ENCODE measurements at places on chromosomes 16 and 17.

DNA sequence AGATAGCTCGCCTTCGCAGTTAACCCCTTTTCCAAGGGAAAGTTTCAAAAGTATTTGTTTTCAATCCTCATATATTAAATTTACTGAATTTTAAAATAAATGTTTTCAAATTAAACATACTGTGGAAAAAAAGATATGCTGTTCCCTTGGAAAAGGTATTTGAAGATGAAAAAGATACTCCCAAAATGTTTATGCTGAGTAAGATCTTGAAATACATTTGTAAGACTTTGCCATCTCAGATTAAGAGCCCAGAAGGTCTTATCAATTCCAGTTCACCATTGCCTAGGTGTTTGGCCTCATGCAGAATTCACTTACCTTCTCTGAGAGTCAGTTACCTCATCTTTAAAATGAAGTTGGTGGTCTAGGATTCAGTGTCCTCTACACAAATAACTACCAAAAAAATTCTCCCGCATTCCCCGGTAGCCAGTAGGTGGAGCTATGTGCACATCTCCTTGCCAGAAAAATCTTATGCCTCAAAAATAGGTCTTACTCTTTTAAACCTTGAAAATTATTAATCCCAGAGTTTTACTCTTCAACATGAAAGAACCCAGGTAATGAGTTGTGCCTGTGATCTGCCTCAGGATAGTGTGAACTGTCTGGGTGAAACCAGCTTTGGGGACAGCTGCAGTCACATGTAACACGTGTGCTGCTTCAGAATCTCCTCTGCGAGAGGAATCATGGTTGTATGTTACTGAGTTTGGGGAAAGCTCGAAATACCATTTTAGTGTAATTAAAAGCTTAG, 178.3 kb downstream of the MRTFB start:
- peak; percentile 57 for DNase-seq

DNA sequence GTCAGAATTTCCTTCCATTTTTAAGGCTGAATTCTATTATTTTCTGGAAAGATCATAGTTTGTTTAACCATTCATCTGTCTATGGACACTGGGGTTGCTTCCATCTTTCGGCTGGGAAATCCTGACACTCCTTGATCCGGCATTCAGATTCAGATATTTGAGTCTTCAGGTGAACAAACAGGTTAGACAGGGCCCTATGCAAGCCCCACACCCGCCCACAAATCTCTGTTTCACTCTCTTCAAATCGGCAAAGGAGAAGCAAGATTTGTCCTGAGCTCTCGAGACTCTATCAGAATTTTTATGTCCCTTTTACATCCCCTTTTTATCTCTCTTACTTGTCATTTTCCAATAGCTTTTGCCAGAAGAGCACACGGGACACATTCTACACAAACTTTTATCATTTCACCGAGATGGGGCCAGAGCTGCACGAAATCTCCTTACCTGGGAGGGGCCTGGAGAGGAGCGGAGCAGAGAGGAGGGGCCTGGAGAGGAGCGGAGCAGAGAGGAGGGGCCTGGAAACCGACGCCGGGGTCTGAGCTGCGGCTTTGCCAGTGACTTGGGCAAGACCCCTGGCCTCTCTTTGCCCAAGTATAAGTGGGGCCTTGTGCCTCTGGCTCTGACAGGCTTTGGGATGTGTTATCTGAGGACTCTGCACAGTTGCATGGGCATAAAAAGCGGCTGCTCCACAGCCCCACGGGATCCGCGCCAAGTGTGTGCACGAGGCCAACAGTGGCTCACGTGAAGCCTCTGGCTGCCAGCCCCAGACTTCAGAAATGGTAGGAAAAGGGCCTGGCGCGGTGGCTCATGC, 54.3 kb upstream of the RBFOX3 start:
- no peak for DNase-seq

- DNase-seq: peak; percentile 51
Observed at GRCh38 chr16:55701442-55702319, 45.9 kb downstream of the SLC6A2 start.

DNA sequence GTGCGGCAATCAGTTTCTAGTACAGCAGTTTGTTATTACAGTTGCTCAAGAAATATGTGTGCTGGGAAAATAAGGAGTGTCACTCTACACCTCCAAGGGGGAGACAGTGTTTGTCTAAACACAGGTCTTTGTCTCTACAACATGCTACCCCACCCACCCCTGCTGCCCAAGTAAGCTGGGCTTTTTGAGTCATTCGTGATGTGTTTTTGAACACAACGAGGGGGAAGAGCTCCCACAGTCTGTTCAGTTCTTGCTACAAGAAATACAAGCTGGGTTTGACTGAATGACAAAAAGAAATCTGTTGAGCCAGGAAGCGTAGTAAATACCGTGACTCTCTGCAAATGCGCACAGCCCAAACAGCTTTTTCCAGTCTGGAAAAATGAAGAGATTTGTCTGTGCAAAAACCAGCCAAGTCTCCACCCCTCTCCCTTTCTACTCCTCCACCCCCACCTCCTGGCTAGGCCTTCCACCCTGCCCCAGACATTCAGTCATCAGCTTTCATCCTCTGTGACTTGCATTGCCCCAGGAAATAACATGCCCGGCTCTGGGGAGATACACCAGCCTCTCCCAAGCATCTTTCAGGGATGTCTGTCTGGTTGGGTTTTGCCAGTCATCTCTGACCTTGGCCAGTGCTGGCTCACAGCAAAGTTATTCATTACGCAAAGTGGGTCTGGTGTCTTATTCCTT, 25.7 kb downstream of the CHD9 start:
- DNase-seq: no peak

DNA sequence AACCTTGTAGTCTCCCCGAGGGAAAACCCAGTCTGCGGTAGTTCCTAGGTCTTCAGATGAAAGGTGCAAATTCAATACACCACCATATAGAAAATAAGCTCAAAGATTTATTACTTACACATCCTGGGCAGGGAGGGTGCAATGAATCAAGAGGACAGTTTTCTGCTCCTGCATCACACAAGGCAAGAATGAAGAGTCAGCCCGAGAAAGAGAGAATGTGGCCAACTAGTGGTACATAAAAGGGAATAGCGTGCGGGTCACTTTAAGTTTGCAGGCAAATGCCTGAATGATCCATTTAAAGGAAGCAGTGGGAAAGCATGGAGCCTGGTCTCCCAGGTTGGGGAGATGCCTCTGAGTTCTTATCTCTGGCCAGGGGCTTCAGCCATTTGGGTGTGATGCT, 403.4 kb downstream of the GRIN2A start:
- DNase-seq: no peak

DNA sequence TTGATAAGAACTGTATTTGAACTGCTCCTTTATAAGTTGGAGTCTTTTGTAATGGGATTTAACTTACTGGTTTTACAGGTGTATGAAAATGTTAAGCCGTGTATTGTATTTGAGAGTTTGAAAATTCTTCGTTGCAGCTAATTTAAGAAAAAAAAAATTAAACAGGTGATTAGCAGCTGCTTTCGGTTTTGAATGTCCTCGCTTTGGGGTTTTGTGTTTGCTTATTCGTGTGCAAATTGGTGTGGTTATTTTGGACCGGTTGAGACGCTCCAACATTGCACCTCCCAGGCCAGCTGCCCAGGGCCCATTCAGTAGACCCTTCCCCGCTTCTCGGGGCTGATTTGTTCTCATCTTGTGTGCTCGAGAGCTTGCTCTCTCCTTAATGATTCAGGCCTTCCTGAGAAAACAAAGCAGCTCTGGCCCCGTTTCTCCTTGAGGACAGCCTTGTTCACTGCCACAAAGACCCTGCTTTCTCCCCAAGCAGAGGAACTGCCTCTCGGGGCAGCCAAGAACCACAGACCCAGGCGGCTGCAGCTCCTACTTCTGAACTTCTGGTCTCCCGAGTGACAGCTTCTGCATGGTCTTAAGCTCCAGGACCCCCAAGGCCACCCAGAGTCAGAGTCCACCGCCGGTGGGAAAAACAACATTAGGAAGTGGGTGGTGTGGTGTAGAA, 100.5 kb downstream of the MSI2 start:
- no peak for DNase-seq

DNA sequence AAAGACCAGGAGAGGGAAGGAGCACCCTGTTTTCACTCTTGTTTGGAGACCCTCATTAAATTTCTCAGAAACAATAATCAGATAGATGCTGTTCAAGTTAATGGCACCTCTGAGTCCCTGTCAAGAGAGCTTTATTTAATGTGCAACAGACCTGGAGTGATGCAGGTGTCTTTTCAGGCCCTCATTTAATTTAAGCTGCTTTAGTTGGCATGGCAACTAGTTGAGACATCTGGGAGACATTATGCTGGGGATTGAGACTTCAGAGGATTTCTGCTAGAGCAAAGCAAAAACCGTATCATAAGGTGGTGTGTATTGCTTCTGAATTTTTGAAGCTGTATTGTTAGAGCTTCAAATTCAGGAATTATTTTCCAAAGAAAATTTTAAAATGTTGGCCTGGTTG, 108.5 kb downstream of the NLK start:
- no peak for DNase-seq

DNA sequence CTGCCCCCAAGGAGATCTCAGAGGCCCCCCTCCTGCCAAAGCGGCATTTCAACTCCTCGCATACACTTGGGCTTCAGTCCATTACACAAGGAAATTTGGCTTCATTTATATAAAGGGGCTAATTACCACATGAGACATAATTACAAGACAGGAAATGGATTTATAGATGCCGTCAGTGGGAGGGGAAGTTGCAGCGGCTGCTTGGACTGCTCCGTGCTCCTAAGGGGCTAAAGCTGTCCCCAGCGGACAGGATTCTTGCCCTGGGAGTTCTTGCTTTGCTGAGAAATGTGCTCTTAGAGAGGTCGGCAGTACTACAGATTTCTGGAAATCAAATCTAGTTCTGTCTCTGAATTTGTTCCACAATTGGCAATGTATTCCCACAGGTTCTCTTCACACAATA, 57.2 kb upstream of the NLK start:
- DNase-seq: no peak

DNA sequence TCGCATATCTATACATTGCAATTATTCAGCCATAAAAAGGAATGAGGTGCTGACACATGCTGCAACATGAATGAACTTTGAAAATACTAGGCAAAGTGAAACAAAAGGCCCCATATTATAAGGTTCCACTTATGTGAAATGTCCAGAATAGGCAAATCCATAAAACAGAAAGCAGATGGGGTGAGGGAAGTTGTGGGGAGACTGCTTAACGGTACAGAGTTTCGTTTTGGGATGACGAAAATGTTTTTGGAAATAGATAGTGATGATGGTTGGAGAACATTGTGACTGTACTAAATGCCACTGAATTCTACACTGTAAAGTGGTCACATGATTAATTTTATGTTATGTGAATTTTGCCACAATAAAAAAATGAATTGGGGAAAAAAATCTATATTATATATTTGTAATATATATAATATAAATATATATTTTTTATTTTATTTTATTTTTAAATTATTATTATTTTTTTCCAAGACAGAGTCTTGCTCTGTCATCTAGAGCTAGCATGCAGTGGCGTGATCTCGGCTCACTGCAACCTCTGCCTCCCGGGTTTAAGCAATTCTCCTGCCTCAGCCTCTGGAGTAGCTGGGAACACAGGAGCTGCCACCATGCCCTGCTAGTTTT, 4.2 kb upstream of the GNA13 start:
- DNase-seq: no peak

GRCh38 chr17:2996810-2997670, 66.4 kb downstream of the OR1D5 start:
- DNase-seq: no peak

DNA sequence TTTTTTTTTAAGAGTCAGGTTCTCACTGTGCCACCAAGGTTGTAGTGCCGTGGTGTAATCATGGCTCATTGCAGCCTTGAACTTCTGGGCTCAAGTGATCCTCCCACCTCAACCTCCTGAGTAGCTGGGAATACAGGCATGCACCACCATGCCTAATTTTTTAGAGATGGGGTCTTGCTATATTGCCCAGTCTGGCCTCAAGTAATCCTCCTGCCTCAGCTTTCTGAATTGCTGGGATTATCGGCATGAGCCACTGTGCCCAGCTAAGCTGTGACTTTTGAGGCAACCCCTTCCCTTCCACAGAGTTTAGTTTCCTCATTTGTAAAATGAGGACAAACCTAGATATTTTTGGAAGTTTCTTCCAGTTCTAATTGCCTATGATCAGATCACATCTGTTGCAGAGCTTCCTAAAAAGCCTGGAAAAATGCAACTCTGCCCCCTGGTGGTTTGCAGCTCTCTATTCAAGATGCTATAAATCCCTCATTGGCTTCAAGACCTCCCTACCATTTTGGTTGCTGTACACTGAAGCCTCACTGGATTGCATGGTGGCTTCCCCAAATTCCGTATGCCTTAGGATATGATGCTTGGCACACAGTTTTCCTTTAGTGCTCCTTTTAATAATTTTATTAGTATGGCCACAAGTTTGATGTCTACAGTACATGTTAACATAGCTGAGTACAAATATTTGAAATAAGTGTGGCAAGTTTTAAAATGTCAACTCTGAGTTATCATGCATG, 19.3 kb downstream of the GDE1 start:
- peak; percentile 85 for DNase-seq

DNA sequence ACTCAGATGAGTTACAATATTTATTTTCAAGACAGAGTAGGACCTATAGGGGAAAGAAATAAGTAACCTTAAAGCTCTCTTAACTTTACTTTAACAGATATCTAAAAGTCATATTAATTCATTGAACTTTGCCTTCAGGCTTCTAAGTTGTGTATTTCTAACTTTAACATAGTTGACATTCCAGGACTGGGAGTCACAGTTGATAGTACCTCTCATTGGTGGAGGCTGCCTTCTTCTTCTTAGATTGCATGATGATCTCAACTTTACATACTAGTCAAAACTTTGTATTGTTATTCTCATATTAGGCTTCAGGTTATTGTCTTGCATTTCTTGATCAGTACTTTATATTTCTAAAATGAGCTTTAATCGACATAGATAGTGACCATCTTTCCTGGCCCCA, 350.1 kb upstream of the KIF2B start:
- DNase-seq: no peak

DNA sequence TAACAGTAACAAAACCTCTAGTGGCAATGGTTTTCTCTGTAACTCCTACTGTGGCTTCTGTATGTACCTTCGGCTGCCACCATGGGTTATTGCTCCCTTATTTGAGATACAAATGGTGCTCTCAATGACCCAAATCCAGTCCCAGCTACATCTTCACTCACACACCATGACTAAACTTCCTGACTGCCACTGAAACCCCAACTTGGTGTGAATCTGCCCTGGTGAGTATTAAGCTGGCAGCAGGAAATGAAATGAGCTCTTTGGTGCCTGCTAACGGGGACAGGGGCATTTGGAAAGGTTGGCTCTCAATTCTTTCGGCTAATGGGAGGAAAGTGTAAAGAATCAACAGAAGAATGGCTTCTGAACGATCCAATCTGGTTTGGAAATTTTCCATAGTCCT, 7.5 kb upstream of the SLC35B1 start:
- no peak for DNase-seq

DNA sequence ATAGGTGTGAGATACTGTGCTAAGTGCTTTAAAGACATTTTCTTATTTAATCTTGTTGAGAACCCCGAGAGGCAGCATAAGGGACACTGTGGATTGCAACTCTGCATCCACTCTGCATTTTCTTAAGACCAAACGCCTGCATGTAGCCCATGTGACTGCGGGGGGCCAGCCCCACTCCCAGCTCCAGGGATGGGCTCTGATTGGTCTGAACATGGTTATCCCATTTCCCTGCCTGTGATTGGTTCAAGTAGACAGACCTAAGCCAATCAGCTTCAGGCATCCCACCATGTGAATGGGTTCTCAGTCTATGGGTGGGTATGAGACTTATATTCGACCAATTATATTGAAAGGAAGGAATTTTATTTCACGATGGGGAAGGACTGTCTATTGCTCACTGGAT, 33.2 kb upstream of the USP7 start:
- DNase-seq: no peak

GRCh38 chr17:14446825-14447224, 145.9 kb downstream of the HS3ST3B1 start:
- DNase-seq: no peak

GRCh38 chr17:28641579-28641978, 3.4 kb downstream of the BLTP2 start:
- no peak for DNase-seq

Measured in liver (tissue), 10 donors.